ENCODE measurements at places on chromosomes 4 and X. TPM values are rescaled to one million over a fixed set of nuclear protein-coding genes. Genes with fewer than 3 reads are reported as not detected.

PDGFRA gene
- 1.1 TPM for total RNA-seq

HERC5 gene
- total RNA-seq, result 3.6 TPM

TCEAL6 gene
- total RNA-seq, result not detected

HS3ST1 gene
- 0.90 TPM for total RNA-seq

SNX12 gene
- 73.5 TPM for total RNA-seq

CFP gene
- total RNA-seq, result 0.31 TPM

MEPE gene
- total RNA-seq, result not detected

JAKMIP1 gene
- total RNA-seq, result not detected

CYSLTR1 gene
- total RNA-seq, result not detected

SERTM2 gene
- not detected for total RNA-seq

VEGFC gene
- 11.9 TPM for total RNA-seq

EOLA1 gene
- 20.2 TPM for total RNA-seq

ARHGAP6 gene
- total RNA-seq, result not detected

MAGED2 gene
- total RNA-seq, result 82.8 TPM

CT55 gene
- total RNA-seq, result not detected
